ENCODE measurements at places on chromosomes 5 and 9. TPM values are rescaled to one million over a fixed set of nuclear protein-coding genes. Genes with fewer than 3 reads are reported as not detected.

DNA sequence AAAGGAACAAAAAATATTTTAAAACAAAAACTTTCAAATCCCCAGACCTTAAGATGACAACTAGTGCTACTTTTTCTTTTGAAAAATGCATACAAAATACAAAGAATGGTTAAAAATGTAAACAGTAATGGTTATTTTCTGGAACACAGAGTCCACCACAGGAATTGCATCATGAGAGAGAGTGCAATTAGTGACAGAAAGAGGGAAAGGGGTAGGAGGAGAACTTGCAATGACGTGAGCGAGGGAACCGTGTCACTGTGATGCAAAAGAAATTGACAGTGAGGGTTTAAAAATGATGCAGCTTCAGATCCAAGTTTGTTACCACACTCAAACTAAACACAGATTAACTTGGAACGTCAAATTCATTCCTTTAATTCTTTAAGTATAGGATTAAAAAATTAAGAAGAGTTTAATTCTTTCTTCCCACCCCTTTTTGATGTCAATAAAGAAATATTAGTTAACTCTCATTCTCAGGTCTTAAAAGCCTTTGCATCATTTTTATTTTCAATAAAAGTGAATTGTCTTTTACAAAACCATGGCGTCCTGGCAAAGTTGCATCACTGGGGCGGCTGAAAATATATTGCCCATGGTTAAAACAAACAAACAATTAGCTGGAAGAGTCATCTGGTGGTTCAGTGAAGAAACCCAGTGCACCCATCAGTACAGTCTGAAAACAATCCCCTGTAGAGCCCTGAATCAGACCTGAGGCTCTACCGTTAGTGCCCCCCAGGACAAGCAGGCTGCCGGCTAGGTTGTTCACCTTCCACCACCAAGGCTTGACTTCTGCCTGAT lies 39.5 kb downstream of the MACROH2A1 start:
- H3K27ac ChIP-seq = peak overlapping the region; percentile 47
- H3K4me1 ChIP-seq = peaks cover 62% of the 10 kb centered on the region
- DNase-seq = no peak
- no peak overlapping the region for H3K4me3 ChIP-seq
- peaks cover 30% of the 10 kb centered on the region for H3K36me3 ChIP-seq

- no peak overlapping the region for H3K4me3 ChIP-seq
- H3K27ac ChIP-seq = no peak overlapping the region
- H3K4me1 ChIP-seq = no peaks in the 10 kb centered on the region
- peaks cover 57% of the 10 kb centered on the region for H3K36me3 ChIP-seq
- peaks cover 1% of the 10 kb centered on the region for H3K27me3 ChIP-seq
- DNase-seq = no peak
Observed at GRCh38 chr9:113005777-113006176, 6.2 kb downstream of the ZNF883 start.

The FOXI1 gene
- not detected for total RNA-seq

The CERCAM gene
- total RNA-seq = 134 TPM

All from HFFc6 (cell line).